ENCODE measurements at places on chromosomes 4 and X.

DNA sequence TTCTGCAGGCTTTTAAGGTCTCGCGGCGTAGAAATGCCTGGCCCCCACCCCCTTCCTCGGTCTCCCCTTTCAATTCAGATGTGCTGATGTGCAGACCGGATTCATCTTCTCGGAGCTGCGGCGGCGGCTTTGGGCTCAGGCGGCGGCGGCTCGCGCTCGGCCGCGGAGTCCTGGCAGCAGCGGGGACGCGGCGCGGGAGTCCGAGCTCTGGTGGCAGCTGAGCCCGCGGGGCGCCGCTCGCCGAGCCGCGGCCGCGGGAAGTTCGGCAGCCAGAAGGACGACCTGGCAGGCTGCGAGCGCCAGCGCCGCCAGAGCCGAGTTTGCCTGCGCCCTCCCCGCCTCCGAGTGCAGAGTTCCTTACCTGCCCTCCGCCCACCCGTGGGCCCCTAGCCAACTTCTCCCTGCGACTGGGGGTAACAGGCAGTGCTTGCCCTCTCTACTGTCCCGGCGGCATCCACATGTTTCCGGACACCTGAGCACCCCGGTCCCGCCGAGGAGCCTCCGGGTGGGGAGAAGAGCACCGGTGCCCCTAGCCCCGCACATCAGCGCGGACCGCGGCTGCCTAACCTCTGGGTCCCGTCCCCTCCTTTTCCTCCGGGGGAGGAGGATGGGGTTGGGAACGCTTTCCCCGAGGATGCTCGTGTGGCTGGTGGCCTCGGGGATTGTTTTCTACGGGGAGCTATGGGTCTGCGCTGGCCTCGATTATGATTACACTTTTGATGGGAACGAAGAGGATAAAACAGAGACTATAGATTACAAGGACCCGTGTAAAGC lies 448 bp downstream of the TLL1 start:
- no peak for DNase-seq

DNA sequence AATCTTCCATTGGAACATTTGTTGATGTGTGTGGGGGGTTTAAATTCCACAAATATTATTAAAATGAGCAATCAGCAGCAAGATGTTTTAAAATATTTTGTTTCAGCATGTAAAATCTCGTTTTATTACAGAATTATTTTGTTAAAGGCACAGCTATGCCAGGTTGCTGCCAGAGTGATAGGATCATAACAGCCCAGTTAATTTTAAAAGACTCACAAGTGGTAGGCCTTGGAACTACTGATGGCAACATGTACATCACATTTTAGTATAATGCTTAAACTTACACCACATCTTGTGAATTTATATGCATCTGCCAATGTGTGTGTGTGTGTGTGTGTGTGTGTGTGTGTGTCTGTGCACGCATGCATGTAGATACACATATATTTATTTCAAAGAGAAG lies 97.8 kb upstream of the SPRY1 start:
- DNase-seq = no peak

GRCh38 chr4:89298788-89299152 lies 8.8 kb downstream of the GPRIN3 start:
- no peak for DNase-seq

DNA sequence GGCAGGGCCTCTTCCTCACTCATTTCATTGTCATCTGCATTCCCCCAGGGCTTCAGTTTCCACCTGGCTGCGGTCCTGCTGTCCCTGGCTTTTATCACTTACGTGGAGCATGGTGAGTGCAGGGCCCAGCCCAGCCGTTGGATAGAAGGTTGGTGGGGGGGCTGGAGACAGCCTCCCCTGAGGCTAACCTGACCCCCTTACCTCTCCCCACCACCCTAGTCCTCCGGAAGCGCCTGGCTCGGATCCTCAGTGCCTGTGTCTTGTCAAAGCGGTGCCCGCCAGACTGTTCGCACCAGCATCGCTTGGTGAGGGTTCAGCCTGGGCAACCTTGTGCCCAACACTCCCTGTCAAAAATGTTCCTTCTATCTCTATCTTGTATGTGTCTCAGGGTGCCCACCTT lies 5.8 kb upstream of the EBP start:
- DNase-seq = no peak

All from stimulated activated CD8-positive, alpha-beta memory T cell treated with anti-CD3 and anti-CD28 coated beads, Interleukin-4, amount 100 ng/mL, for 4 hours (primary cell).